Activated CD8-positive, alpha-beta T cell treated with anti-CD3 and anti-CD28 coated beads for 36 hours (primary cell): ENCODE measurements at places on chromosomes 2 and 18. TPM values are rescaled to one million over a fixed set of nuclear protein-coding genes. Genes with fewer than 3 reads are reported as not detected.
A peak's percentile ranks its signal among the peaks of the same experiment; 100 is the strongest.

KCNG3 gene
- 1.5 TPM for total RNA-seq

SKOR2 gene
- total RNA-seq: not detected

GRCh38 chr2:143217512-143218115, 88.4 kb downstream of the ARHGAP15 start:
- peak overlapping the region; percentile 60 for H3K27ac ChIP-seq
- H3K4me1 ChIP-seq: peaks cover 39% of the 10 kb centered on the region
- peaks cover 33% of the 10 kb centered on the region for H3K36me3 ChIP-seq
- H3K27me3 ChIP-seq: no peaks in the 10 kb centered on the region
- DNase-seq: no peak

DNA sequence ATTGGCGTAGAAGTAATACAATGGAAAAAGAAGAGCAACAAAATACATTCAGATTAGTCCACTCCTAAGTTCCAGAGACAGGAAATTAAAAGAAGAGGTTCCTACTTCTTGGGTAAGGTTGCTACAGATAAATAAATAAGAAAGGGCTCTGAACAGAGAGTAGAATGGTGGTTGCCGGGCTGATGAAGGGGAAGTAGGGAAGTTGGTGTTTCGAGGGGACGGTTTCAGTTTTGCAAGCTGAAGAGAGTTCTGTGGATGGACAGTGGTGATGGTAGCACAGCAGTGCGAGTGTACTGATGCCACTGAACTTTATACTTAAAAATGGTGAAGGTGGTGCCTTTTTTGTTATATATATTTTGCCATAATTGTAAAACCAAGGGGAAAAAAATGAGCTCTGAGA, 48.2 kb downstream of the CABYR start:
- no peaks in the 10 kb centered on the region for H3K36me3 ChIP-seq
- no peak for DNase-seq
- peaks cover 8% of the 10 kb centered on the region for H3K27me3 ChIP-seq
- no peaks in the 10 kb centered on the region for H3K4me1 ChIP-seq
- H3K27ac ChIP-seq: no peak overlapping the region

GRCh38 chr2:222919841-222920526, 59.1 kb downstream of the ACSL3 start:
- H3K27me3 ChIP-seq: no peaks in the 10 kb centered on the region
- DNase-seq: no peak
- H3K27ac ChIP-seq: peak overlapping the region; percentile 46
- H3K4me1 ChIP-seq: peaks cover 7% of the 10 kb centered on the region
